ENCODE measurements at places on chromosomes 5 and 9.

- DNase-seq: no peak
These were observed 214.3 kb upstream of the GRIA1 start for GRCh38 chr5:153276151-153276550.

- no peak for DNase-seq
These were observed 110.3 kb upstream of the IQGAP2 start for GRCh38 chr5:76292620-76293322.

- DNase-seq: no peak
These were observed 61.8 kb upstream of the CPLX2 start for GRCh38 chr5:175809531-175810121.

GRCh38 chr5:44384816-44385215 is 4.4 kb downstream of the FGF10 start:
- no peak for DNase-seq

DNA sequence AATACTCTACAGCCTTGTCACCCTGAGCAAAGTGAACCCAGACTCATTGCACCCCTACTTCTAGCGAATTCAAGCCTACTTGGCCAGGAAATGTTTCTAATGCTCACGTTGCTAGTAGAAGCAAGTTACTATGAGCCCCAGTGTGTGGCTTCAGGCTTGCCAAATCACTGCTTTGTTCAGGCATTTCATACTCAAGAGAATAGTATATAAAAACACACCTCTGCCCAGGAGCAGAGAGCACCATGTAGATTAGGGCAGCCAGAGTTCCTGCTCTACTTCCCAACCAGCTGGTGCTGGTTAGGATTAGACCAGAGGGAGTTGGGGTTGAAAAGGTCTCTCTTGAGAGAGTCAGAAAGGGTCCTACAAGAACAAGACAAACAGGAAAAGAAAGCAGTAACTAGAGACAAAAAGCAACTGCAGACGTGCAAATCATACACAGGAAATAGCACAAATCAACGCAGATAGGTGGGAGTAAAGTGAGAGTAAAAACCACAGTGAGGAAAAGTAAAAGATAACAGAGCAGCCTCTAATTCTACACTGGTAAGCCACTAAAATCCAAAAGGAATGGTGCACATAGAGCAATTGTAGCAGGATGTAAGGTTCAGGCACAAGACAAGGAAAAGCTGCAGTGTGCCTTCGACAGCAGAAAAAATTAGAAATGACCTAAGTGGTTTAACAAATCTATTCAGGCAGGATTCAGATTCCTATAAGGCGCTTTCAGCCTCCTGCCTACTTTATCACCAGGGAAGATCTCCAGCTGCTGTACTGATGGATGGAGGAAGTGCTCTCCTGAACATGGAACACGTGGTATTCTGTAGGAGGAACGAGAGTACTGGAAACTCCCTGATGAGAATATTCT is 49.6 kb upstream of the KIF2A start:
- DNase-seq: no peak

DNA sequence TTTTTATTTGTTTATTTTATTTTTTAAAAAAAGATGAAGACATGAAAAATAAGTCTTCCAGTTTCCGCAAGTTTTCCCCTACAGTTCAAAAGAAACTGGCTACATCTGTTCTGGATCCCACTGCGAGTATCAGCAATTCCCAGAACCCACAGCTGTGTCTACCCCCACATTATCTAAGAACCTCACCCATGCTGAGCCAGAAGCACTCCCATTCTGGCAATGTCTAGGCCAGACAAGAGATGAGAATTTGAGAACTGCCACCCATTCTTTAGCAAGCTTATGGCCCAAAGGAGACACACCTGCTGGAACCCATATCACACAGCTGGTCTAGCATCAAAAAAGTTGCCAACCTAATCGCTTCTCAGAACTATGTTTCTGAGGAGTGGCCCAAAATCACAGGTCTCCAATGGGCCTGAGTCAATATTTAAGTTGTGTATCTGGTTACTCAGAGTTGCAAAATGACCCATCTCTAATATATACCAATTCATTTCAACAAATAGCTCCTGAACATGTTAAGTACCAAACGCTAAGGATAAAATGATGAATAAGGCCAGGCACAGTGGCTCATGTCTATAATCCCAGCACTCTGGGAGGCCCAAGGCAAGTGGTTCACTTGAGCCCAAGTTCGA is 27.1 kb downstream of the MTMR12 start:
- no peak for DNase-seq

DNA sequence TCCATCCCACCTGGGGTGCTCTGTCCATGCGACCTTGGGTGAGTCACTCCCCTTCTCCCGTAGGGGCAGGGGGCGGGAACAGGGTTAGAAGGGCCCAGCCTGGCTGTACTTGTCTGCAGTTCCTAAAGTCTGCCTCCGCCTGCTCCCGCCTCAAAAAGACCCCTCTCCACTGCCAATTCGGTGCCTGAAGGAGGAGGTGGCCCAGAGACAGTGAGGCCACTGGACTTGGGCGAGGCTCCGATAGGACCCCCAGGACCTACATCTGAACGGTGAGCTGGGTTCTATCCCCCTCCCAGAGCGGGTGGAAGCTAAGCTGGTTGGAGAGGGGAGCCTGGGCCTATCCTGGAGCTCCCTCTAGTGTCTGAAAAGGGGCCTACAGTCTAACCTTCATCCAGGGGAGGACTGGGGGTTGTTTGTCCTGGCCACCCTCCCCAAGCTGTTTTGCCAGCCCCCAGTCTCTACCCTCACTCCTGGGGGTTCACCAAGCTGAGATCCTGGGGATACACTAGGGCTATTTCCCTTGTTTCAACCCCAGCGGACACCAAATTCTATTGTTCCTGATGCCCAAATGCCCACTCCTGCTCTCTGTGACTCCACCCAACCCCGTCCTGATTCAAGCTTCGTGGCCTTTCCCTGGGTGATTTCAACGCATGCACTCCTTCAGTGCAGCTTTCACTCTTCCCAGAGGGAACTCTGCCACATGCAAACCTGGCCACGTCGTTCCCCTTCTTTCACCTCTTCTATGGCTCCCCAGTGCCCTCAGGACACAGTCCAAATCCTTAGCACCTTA is 6.1 kb upstream of the CRB2 start:
- peak; percentile 42 for DNase-seq

DNA sequence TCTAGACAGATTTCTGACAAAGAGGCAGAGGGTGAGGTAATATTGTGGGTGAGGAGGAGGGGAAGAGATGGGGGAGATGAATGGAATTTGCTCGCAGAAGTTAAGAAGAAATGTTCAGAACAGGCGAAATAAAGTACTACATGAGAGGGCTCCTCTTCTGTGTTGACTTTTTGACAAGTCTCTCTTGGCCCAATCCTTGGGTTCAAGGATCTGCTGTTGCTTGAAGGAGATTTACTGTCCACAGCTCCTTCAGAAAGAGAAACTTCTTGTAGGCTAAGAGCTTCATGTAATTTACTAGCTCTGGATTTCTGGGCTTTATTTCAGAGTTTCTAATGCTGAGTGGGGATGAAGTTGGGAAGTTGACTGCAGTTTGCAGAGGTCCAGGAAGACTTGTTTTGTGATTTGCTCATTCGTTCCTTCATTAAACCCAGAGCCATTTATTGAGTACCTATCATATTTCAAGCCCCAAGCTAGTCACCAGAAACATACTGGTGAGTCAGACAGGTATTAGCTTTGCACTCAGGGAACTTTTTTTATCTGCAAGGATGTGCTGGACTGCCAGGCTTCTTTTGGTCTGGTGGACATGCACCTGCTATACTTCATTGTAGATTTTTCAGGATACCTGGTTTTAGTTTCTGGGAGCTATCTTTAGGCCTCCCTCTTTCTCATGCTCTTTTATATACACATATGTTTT is 402.9 kb upstream of the CLINT1 start:
- DNase-seq: no peak

GRCh38 chr5:55903121-55903701 is 52.1 kb downstream of the IL31RA start:
- DNase-seq: peak; percentile 47

DNA sequence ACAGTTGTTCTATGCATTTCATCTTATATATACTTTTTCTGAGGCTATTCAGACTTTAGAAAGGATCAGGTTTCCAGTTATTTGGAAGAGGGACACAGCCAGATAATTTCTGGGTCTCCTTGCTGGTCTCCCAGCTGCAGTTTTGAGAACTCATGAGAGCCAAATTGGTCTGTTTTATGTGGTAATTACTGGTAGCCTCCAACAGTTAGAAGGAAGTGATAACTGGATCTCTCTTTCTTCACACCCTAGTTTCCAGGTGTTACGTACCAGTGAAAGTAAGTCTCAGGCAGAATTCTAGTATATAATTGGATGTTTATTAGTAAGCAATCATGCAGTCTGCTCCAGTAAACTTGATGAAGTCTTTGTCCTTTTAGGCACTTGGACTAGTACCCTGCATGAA is 63.2 kb upstream of the RPS23 start:
- DNase-seq: no peak

DNA sequence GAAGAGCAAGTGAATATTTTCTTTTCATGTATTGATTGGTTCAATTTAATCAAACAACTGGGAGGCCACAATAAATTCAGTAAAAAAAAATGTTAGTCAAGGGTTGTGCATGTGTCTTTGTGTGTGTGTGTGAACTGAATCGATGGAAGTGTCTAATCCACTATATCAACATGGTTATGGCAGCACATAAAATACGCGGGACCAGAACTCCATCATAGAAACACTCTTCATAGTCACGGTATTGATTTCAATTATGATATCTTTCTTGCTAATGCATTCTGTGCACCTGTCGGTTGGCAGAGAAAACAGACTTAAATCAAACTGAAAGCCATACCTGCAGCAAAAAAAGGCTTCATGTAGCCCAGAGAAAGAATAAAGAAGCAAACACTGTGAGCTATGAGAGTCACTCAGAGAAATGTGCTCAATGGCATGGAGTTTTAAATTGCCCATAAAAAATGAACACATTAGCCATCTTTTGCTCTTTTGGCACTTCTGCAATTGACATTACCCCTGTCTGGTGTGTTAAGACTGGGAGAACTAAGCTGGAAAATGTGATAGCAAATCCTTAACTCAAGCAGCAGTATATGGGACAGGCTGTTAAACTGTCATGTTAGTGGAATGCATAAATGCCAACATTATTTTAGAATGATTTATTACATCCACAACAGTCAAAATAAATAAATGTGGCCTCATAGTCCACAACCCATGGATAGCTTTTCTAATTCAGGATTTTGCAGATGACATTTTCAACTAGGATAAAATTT is 642.4 kb upstream of the C9orf72 start:
- no peak for DNase-seq

DNA sequence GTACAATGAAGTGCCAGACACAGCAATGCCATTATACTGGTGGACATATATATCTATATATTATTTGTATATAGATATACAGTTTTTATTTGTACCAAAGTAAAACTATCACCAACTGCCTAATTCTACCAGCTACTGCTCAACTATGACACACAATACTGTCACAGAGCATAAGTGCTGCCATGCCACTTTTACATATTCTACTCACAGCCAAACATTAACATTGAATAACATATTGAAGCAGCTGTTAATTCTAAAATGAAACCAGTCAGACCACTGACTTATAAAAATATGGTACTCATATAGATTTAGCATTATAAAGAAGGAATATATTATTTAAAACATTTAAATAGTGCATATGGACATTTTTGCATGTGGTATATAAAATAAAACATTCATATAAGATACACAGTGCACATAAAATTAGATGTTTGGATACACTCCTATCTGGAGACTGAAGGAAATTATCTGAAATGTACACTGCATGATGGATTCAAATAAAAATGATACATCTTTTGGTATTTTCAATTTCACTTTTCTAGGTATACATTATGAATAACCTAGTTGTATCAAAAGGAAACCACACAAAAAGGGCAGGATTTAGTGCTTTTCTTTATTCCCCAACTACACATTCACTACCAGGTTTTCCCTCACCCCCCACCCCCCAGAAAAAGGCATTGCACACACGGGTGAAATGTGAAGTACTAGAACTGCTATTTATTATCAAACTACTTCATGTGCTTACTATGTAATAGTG is 48.9 kb downstream of the PKD2L2 start:
- DNase-seq: no peak

GRCh38 chr9:114505187-114506081 is at the start of gene WHRN:
Gene WHRN (minus strand): TSS chr9:114505473. CDS start chr9:114504801, 672 bp downstream.
- DNase-seq: peak; percentile 84

GRCh38 chr9:95067897-95068296 is 249.6 kb downstream of the FANCC start:
- no peak for DNase-seq

Data from activated CD8-positive, alpha-beta memory T cell treated with anti-CD3 and anti-CD28 coated beads for 4 hours (primary cell).